ENCODE measurements at places on chromosomes 2 and 18.

GRCh38 chr18:79519751-79520477, 124.2 kb downstream of the NFATC1 start:
- no peak for DNase-seq

- DNase-seq: no peak
Measured at GRCh38 chr2:16336491-16336890, 329.1 kb downstream of the CYRIA start.

DNA sequence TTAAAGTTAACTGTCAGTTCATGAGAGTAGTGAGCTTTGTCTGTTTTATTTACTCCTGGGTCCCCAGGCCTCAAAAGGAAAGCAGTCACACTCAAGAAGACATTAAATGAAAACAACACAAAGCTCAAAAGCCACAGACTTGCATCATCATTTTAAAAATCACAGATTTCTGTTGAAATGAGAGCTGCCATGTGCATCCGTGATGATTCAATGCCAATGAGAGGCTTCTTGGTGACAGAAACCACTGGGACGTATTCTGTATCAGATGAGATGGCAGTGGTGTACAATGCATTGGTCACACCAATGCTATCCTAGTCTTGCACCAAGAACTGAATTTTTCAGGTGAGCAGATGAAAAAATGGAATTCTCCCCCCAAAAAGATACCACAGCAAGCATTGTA, 204.8 kb downstream of the ANAPC1 start:
- DNase-seq: no peak

DNA sequence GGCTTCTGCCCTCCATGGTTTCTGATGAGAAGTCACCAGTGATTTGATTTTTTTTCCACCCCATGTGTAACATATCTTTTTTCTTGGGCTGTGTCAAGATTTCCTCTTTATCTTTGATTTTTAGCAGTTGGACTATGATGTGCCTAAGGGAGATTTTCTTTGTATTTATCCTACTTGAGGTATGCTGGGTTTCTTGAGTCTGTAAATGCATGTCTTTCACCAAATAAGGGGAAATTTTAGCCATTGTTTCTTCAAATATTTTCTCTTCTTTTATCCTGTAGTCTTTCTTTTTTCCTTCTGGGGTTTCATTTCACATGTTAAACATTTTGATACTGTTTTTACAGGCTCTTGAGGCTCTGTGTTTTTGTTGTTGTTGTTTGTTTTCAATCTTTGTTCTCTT, 33.7 kb upstream of the PLB1 start:
- DNase-seq: no peak

GRCh38 chr2:109196081-109196875, 67.3 kb downstream of the SH3RF3 start:
- DNase-seq: no peak

- no peak for DNase-seq
Measured at GRCh38 chr2:10987861-10988260, 76.1 kb downstream of the KCNF1 start.

Measured in AG08396 (cell line).